Smooth muscle cell of the coronary artery (primary cell): ENCODE measurements at places on chromosomes 2 and 18. TPM values are rescaled to one million over a fixed set of nuclear protein-coding genes. Genes with fewer than 3 reads are reported as not detected.

TMEM163 gene
- 0.08 TPM in 1 of 2 replicates, not detected in the other for total RNA-seq

RNU2-63P gene
- 121 TPM in 1 of 2 replicates, not detected in the other for total RNA-seq

ZNF521 gene
- 4.4 and 31.2 TPM in 2 replicates for total RNA-seq

RDH14 gene
- 17.7 and 24.2 TPM in 2 replicates for total RNA-seq

KLHL29 gene
- 1.7 and 2.5 TPM in 2 replicates for total RNA-seq

GPR148 gene
- total RNA-seq: not detected in 2 replicates

COLEC11 gene
- 0.53 and 1.1 TPM in 2 replicates for total RNA-seq

FAP gene
- 169 and 182 TPM in 2 replicates for total RNA-seq

KCTD1 gene
- 7.4 and 12.4 TPM in 2 replicates for total RNA-seq

PTPRM gene
- total RNA-seq: 27.0 and 64.2 TPM in 2 replicates

SP5 gene
- not detected in 2 replicates for total RNA-seq

CNGA3 gene
- total RNA-seq: under 0.01 TPM in 1 of 2 replicates, not detected in the other

BCL2 gene
- 0.60 and 7.3 TPM in 2 replicates for total RNA-seq

GCA gene
- 4.1 and 6.1 TPM in 2 replicates for total RNA-seq

GALR1 gene
- total RNA-seq: under 0.01 TPM in 1 of 2 replicates, not detected in the other

FAM161A gene
- total RNA-seq: 1.3 and 1.9 TPM in 2 replicates

PLGLB2 gene
- total RNA-seq: 0.23 and 0.60 TPM in 2 replicates

DNAH6 gene
- under 0.01 TPM in 1 of 2 replicates, not detected in the other for total RNA-seq

ALPP gene
- total RNA-seq: not detected in 2 replicates

PAX8 gene
- 0.35 TPM in 1 of 2 replicates, not detected in the other for total RNA-seq

DSG4 gene
- not detected in 2 replicates for total RNA-seq

ATG16L1 gene
- 20.9 and 25.1 TPM in 2 replicates for total RNA-seq

REEP1 gene
- under 0.01 TPM in 1 of 2 replicates, not detected in the other for total RNA-seq

LINC00305 gene
- total RNA-seq: not detected in 2 replicates

HOXD13 gene
- total RNA-seq: not detected in 2 replicates

CIB4 gene
- not detected in 2 replicates for total RNA-seq

MLPH gene
- 0.90 and 37.0 TPM in 2 replicates for total RNA-seq

SP110 gene
- 6.6 and 6.7 TPM in 2 replicates for total RNA-seq
